ENCODE measurements at places on chromosomes 1 and 21.

DNA sequence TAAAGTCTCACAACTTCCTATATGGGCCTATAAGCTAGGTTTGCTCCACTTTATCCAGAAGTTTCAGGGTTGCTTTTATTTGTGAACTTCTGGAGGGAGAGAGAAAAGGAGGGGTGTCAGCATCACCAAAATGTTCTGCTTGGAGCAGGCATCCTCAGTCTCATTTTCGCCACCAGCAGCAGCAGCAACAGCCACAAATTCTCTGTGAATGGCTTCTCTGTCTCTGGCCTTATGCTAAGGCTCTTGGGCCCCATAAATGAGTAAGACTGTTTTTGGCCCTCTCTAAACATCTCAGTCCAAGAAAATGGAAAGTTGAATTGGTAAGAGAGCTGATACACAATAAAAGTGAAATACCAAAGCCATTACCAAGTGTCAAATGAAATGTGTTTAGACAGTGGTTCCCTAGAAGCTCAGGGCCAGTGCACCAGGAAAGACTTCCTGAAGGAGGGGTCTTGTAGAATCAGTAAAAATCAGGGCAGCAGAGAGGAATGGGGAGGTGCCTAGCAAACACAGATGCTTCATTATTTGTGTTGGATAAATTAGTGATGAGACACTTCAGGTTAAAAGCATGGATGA lies 53.0 kb upstream of the SPATA6 start:
- no peak for DNase-seq

DNA sequence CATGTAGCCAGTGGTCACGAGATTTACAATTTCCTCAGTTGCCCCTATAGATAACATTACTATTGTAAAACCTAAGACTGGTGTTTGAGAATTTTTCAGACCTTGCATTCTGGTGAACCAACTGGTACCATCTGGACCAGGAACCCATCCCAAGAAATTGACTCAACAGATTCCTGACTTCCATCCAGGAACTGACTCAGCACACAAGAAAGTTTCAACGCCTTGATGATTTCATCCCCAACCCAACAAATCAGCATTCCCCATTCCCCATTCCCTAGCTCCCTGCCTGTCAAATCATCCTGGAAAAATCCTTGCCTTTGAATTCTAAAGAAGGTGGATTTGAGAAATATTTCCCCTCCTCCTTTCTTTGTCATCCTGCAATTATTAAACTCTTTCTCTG lies 529.8 kb upstream of the PRMT6 start:
- no peak for DNase-seq

- DNase-seq = no peak
Measured at GRCh38 chr1:65407877-65408276, 12.6 kb upstream of the LEPR start.

GRCh38 chr1:30255111-30255724 lies 468.2 kb downstream of the MATN1 start:
- no peak for DNase-seq

GRCh38 chr1:103122983-103123720 lies 14.8 kb upstream of the COL11A1 start:
- DNase-seq = no peak

GRCh38 chr1:150748878-150749719 lies 16.5 kb downstream of the CTSS start:
- DNase-seq = no peak

DNA sequence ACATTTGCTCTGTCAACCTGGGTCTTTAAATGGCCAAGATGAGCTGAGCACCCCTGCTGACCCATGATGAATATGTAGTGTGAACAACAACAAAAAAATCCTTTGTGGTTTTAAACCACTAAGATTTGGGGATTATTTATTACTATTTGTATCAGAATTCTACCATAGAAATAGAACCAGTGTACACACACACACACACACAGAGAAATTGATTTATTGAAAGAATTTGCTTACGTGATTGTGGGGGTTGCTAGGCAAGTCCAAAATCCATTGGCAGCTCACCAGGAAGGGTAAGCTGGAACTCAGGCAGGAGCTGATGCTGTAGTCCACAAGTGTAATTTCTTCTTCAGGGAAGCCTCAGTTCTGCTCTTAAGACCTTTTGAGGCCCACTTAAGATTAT lies 82.5 kb upstream of the MAP1LC3C start:
- DNase-seq = no peak
